ENCODE measurements at places on chromosomes 13 and 19.
A peak's percentile ranks its signal among the peaks of the same experiment; 100 is the strongest.

DNA sequence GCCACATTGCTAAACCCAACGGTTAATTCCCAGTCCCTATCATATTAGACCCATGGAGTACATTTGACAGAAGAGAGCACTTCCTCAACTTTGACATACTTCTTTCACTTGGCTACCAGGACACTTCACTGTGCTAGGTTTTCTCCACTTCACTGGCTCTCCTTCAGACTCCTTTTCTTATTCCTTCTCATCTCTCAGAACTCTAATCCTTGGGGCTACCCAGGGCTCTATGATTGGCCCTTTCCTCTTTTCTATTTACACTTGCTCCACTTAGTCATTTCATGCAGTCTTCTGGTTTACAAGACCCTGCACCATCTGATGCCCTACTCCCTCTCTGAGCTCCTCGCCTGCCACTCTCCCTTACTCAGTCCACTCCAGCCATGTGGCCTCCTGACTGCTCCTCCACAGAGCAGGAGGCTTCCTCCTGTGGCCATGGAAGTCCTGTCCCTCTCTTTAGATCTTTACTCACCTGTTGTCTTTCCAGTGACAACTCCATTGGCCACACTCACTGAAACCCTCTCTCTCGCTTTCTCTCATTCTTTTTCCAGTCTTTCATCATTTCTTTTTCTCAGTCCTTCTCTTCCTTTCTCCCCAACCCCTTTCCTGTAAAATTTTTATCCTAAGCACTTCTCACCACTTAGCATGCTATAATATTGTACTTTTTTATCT, 90.4 kb downstream of the TBC1D4 start:
- DNase-seq: no peak

DNA sequence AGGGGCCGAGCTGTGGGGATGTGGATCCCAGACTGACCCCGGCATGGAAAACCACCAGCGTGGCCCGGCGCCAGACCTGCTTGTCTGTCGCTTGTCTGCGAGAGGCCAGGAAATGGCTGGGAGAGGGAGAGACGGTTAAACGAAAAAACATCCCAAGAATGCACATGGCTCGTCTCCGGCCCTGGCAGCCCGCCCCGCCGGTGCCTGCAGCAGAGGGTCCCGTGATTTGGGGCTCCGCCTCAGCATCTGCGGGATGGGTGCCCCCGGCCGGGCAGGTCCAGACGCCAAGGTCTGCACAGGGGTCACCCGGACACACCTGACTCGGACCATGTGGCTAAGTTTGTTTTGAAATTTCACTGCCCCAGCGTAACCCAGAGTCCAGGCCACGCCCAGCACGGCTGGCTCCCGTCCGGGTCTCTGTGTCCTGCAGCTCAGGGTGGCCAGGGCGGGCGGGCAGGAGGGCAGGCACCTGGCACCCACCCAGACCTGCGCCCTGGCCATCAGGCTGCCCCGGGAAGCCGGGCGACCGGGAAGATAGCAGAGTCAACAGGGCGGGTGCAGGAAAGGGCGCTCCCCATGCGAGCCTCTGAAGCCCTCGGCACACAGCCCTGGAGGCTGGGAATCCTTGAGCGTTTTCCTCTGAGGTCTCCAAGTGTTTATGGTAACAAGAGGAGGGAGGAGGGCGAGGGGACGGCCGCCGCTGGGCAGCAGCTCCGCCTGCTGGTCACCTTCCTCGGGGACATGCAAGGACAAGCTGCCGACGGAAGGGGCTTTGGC, 103.2 kb downstream of the GADD45B start:
- peak; percentile 56 for DNase-seq

- no peak for DNase-seq
Observed at GRCh38 chr13:70703755-70704154, 595.5 kb upstream of the KLHL1 start.

- no peak for DNase-seq
Observed at GRCh38 chr19:6580313-6580712, 10.6 kb downstream of the CD70 start.

DNA sequence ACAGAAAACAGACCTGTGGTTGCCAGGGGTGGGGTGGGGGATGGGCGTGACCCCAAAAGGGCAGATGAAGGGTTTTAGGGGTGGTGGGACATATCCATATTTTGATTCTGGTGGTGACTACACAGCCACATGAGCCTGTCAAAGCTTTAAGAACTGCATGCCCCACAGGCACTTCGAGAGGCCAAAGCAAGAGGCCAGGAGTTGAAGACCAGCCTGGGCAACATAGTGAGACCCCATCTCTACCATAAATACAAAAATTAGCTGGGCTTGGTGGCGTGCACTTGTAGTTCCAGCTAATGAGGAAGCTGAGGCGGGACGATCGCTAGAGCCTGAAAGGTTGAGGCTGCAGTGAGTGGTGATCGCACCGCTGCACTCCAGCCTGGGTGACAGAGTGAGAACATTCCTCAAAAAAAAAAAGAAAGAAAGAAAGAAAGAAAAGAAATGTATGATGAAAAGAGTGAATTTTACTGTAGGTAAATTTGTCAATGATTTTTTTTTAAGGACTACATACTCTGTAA, 18.9 kb upstream of the BCL3 start:
- no peak for DNase-seq

GRCh38 chr13:94858856-94859255, 146.5 kb upstream of the SOX21 start:
- no peak for DNase-seq

DNA sequence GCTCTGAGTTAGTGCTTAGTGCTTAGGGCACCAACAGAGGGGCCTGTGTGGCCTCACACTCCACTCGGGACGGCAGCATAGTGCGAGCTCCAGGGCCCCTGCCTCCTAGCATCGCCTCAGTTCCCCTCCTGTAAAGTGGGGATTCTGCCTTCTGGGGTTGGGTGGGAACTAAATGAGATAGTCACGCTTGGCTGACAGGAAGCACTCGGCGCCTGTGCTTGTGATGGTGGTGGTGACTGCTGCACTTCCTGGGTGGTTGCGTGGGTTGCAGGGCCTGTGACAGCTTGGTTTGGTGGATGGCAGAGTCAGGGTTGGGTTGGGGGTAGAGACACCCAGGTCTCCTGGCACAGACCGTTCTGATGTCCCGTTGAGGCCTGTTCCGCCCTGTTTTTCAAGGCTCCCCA, 7.7 kb downstream of the PLEKHF1 start:
- DNase-seq: no peak

- DNase-seq: no peak
Observed at GRCh38 chr13:113841353-113841650, 22.6 kb downstream of the GAS6 start.
